ENCODE measurements at places on chromosomes 7 and 10. TPM values are rescaled to one million over a fixed set of nuclear protein-coding genes. Genes with fewer than 3 reads are reported as not detected.

Gene CHST15
- 8.1 TPM for polyA plus RNA-seq

Gene NCF1
- 5.9 TPM for polyA plus RNA-seq

Gene FAM25C
- polyA plus RNA-seq = not detected

Gene COBL
- 1.4 TPM for polyA plus RNA-seq

Gene PLXDC2
- 12.1 TPM for polyA plus RNA-seq

Gene PRSS2
- polyA plus RNA-seq = 4.4 TPM

Gene PTPRN2
- 8.4 TPM for polyA plus RNA-seq

Gene ALOX5
- 18.3 TPM for polyA plus RNA-seq

Gene EPHA1
- polyA plus RNA-seq = 0.40 TPM

Gene PLEKHS1
- polyA plus RNA-seq = not detected

Gene EVX1
- polyA plus RNA-seq = 0.88 TPM

Gene GPR37
- not detected for polyA plus RNA-seq
